Renal pelvis (tissue), 12 donors: ENCODE measurements at places on chromosomes 4 and X. TPM values are rescaled to one million over a fixed set of nuclear protein-coding genes. Genes with fewer than 3 reads are reported as not detected.

The FHIP1A gene
- 6.6 TPM for polyA plus RNA-seq

The SH3D19 gene
- 24.7 TPM for polyA plus RNA-seq

The SLITRK4 gene
- polyA plus RNA-seq, result 17.6 TPM

The STK26 gene
- polyA plus RNA-seq, result 10.0 TPM

The TEX13D gene
- not detected for polyA plus RNA-seq

The PNMA6F gene
- 0.22 TPM for polyA plus RNA-seq

The CENPVL2 gene
- 0.33 TPM for polyA plus RNA-seq
